ENCODE measurements at places on chromosomes 2 and 18. TPM values are rescaled to one million over a fixed set of nuclear protein-coding genes. Genes with fewer than 3 reads are reported as not detected.

DNA sequence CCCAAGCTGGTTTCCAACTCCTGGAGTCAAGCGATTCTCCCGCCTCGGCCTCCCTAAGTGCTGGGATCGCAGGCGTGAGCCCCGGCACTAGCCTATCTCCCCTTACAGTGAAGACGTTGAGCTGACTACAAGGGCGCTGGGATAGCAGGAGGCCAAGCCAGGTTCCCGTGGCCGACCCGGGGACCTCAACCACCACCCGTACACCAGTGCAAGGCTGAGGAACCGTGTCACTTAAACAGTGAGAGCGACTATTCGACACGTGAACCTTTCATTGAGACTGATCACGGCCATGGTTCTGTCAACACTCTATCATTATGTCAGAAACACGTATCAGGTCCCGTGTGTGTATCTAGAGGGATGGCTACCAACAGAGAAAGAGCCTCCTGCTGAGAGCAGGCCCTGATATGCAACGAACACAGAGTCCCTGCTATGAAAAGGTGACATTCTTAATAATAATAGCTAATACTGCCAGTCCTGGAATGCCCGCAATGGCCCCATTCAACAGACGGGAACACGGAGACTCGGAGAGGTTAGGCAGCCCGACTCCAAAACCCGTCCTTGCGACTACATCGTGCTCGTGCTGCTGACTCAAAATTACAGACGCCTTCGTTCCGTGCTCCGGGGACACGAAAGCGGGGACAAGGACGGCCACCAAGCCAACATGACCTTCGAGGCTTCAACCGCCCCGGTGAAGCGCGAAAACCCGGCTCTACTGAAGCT lies 833 bp downstream of the AFG3L2 start:
- peak; percentile 69 for DNase-seq
- H3K4me3 ChIP-seq = peak overlapping the region; percentile 94
- no peaks in the 10 kb centered on the region for H3K36me3 ChIP-seq
- H3K27ac ChIP-seq = peak overlapping the region; percentile 98
- peaks cover 48% of the 10 kb centered on the region for H3K4me1 ChIP-seq

GRCh38 chr18:68288408-68288807 lies 426.5 kb downstream of the TMX3 start:
- no peaks in the 10 kb centered on the region for H3K4me1 ChIP-seq
- DNase-seq = no peak
- no peaks in the 10 kb centered on the region for H3K36me3 ChIP-seq
- no peak overlapping the region for H3K4me3 ChIP-seq
- H3K27ac ChIP-seq = no peak overlapping the region
- no peaks in the 10 kb centered on the region for H3K27me3 ChIP-seq

DNA sequence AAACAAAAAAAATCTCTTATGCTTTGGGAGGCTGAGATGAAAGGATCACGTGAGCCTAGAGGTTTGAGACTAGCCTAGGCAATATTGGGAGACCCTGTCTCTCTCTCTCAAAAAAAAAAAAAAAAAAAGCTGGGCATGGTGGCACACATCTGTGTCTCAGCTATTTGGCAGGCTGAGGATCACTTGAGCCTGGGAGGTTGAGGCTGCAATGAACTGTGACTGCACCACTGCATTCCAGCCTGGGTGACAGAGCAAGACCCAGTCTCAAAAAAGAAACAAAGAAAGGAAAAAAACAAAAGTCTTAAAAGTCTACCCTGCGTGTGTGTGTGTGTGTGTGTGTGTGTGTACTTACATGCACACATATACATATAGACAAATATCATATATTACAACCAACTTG lies 25.3 kb upstream of the OR6B3 start:
- DNase-seq = no peak
- no peak overlapping the region for H3K27ac ChIP-seq
- H3K36me3 ChIP-seq = no peaks in the 10 kb centered on the region
- H3K4me3 ChIP-seq = no peak overlapping the region

- H3K36me3 ChIP-seq = no peaks in the 10 kb centered on the region
- no peak for DNase-seq
- no peaks in the 10 kb centered on the region for H3K27me3 ChIP-seq
- H3K27ac ChIP-seq = no peak overlapping the region
- no peaks in the 10 kb centered on the region for H3K4me1 ChIP-seq
- H3K4me3 ChIP-seq = no peak overlapping the region
Observed at GRCh38 chr2:126778561-126779501, 119.9 kb upstream of the TEX51 start.

DNA sequence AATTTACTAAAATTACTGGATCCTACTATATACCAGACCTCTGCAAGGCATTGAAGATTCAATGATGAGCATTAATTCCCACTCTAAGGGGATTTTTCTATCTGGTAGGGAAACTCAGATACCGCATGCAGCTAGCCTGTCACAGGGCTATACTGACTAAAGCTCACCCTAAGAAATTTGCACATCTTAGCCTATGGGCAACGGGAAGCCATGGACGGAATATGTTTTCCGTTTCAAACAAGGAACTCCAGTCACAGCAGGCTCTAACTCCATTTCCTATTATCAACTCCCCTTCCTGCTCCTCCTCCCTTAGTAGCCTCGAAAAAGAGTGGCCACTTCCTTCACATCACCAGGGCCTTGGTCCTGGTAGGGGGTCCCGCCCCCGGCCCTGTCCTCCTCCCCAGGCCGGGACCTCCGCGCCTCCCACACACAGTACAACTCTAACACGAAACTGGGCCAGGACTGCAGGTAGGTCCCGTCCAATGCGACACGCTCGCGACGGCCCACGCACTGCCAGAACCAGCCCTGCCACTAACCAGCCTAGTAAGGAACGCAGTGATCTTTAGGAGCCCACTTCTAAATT lies 659 bp upstream of the COX5B start:
- no peak for DNase-seq
- H3K4me1 ChIP-seq = peaks cover 20% of the 10 kb centered on the region
- peaks cover 25% of the 10 kb centered on the region for H3K36me3 ChIP-seq
- peak overlapping the region; percentile 40 for H3K4me3 ChIP-seq
- H3K27me3 ChIP-seq = no peaks in the 10 kb centered on the region

- no peaks in the 10 kb centered on the region for H3K4me1 ChIP-seq
- H3K27me3 ChIP-seq = no peaks in the 10 kb centered on the region
- no peak overlapping the region for H3K27ac ChIP-seq
Observed at GRCh38 chr18:53909668-53910067, 314.8 kb downstream of the MBD2 start.

DNA sequence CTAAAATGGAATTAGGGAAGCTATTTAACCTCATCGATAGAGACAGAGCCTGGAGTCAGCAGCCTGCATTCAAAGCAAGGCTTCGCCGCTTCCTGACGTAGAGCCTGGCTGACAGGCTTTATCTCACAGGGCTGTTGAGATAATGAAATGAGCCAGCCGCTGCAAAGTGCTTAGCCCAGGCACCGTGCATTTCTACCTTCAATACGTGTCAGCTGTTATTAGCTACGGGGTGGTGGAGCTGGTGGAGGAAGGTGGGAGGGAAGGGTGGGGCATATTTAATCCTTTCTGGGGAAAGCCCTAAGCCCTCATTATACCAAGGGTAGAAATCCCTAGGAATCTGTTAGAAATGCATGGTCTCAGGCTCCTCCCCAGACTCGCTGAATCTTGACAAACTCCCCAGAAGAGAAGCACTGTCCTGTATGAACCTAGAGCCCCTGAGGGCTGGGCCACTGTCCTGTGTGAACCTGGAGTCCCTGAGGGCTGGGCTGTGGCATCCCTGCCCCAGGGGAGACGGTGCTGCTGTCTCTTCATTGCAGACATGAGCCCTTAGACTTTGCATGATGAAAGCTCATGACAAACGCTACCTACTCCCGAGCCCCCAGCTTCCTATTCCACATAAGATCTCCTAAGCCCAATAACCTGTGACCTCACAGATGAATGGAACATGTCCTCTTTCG lies 72.4 kb downstream of the ALPK2 start:
- no peak for DNase-seq
- H3K27ac ChIP-seq = no peak overlapping the region
- H3K36me3 ChIP-seq = no peaks in the 10 kb centered on the region

GRCh38 chr2:234269769-234270204 lies 219.3 kb downstream of the SPP2 start:
- no peak overlapping the region for H3K27ac ChIP-seq
- no peak for DNase-seq
- H3K27me3 ChIP-seq = peaks cover 3% of the 10 kb centered on the region
- no peaks in the 10 kb centered on the region for H3K4me1 ChIP-seq
- H3K36me3 ChIP-seq = no peaks in the 10 kb centered on the region

DNA sequence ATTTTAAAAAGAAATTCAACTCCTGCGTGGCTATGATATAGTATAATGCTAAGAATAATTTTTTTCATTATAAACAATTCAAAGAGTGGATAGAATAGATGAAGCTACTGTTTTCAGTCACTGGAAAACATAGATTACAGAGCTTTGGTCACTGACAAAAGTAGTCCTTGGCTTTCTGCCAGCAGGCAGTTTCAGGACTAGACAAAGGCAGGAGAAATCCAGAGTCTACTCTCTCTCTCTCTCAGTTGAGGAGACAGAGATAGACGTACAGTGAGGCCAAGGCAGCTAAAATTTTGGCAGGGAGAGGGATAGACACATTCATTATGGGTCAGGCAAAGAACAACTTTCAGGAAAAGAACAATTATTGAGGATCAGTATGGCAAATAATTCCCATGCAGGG lies 491.4 kb upstream of the CRIM1 start:
- no peak for DNase-seq
- no peak overlapping the region for H3K27ac ChIP-seq
- no peaks in the 10 kb centered on the region for H3K36me3 ChIP-seq
- H3K4me3 ChIP-seq = no peak overlapping the region

GRCh38 chr2:234528410-234529148 lies 31.7 kb upstream of the ARL4C start:
- no peak overlapping the region for H3K4me3 ChIP-seq
- H3K4me1 ChIP-seq = no peaks in the 10 kb centered on the region
- H3K27me3 ChIP-seq = no peaks in the 10 kb centered on the region
- DNase-seq = no peak
- no peak overlapping the region for H3K27ac ChIP-seq

- no peak overlapping the region for H3K4me3 ChIP-seq
- no peaks in the 10 kb centered on the region for H3K27me3 ChIP-seq
- no peak for DNase-seq
- no peak overlapping the region for H3K27ac ChIP-seq
- H3K36me3 ChIP-seq = no peaks in the 10 kb centered on the region
- H3K4me1 ChIP-seq = no peaks in the 10 kb centered on the region
Observed at GRCh38 chr2:237441605-237442274, 27.8 kb upstream of the COL6A3 start.

GRCh38 chr18:74679006-74679678 lies 81.5 kb downstream of the ZNF407 start:
- H3K36me3 ChIP-seq = no peaks in the 10 kb centered on the region
- H3K27me3 ChIP-seq = no peaks in the 10 kb centered on the region
- no peaks in the 10 kb centered on the region for H3K4me1 ChIP-seq

GRCh38 chr2:24049485-24050021 lies at the start of gene FKBP1B:
TSS of gene FKBP1B (plus strand) at chr2:24049741. CDS start at chr2:24049850, 109 bp downstream.
- H3K27ac ChIP-seq = peak within 1 kb of the TSS; percentile 50
- peak; percentile 44 for DNase-seq
- peak within 1 kb of the TSS; percentile 51 for H3K4me3 ChIP-seq
- H3K36me3 ChIP-seq = no peaks in the 10 kb centered on the region
- H3K4me1 ChIP-seq = no peaks in the 10 kb centered on the region

DNA sequence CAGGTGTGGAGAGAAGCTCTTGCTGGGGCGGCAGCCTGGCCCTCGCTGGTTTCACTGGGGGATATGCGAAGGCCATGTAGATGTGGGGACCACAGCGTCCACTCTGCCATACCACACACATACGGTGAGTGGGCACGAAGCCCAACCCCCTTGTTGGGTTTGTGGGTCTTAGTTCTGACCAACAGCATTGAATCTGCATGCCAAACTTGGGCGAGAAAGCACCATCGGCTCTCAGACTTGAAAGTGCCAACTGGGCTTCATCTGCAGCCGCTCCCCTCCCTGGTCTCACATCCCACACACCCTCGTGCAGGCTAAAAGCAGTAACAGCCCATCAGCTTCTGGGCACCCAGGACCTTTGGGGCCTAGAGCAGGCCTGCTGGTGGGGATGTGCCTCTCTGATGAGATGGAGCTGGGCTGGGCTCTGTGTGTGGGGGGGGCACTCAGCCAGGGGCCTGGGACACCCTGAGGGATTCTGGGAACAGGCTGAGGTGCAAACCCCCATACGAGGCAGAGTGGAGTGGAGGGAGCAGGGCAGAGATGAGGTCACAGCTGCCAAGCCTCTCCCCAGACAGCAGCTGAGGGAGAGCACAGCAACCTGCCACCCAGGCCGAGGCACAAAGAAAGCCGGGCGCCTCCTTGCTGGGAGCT lies 264.4 kb downstream of the TWIST2 start:
- no peaks in the 10 kb centered on the region for H3K4me1 ChIP-seq
- H3K4me3 ChIP-seq = no peak overlapping the region
- no peak for DNase-seq
- H3K36me3 ChIP-seq = peaks cover 21% of the 10 kb centered on the region

The SGO2 gene
- total RNA-seq = 1.8 TPM

The TUBA3E gene
- total RNA-seq = not detected

The PLGLB1 gene
- total RNA-seq = not detected

The EMX1 gene
- total RNA-seq = not detected

The MYOM1 gene
- 1.3 TPM for total RNA-seq

The SERPINB10 gene
- not detected for total RNA-seq

The PCARE gene
- not detected for total RNA-seq

The RSAD2 gene
- 4.6 TPM for total RNA-seq

The LRRTM1 gene
- 0.26 TPM for total RNA-seq

Measured in adrenal gland (tissue), 19 donors.